G401 (cell line): ENCODE measurements at places on chromosomes 16 and 17. TPM values are rescaled to one million over a fixed set of nuclear protein-coding genes. Genes with fewer than 3 reads are reported as not detected.

Gene ARL6IP1
- 64.1 and 119 TPM in 2 replicates for total RNA-seq

Gene RND2
- 10.4 and 10.9 TPM in 2 replicates for total RNA-seq

Gene KRT32
- total RNA-seq = not detected in 2 replicates

Gene CES3
- total RNA-seq = 3.8 and 4.9 TPM in 2 replicates

- no peak for DNase-seq
These were observed 34.3 kb downstream of the NLRC5 start for GRCh38 chr16:57023541-57024249.

DNA sequence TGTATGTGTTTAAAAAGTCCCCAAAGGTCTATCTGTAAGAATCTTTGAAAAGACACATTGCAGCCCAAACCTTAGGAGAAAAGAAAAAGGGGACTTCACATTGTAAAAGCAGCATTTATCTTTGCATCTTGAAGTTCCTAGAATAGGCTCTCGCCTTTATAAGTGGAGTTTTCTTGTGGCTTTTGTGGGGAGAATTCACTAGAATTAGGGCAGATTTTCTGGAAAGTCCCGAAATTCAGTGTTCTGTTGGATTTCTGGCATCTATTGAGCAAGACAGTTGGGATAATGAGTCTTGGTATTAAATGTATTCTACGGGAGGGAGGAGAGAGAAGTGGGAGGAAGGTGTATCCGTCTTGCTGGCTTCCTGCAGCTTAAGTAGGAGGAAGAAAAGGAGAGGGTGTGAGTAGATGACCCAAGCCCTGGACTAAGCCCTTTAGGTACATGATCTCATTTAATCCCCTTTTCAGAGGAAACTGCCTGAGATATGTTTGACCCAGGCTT, 62.6 kb downstream of the PRKCA start:
- no peak for DNase-seq

DNA sequence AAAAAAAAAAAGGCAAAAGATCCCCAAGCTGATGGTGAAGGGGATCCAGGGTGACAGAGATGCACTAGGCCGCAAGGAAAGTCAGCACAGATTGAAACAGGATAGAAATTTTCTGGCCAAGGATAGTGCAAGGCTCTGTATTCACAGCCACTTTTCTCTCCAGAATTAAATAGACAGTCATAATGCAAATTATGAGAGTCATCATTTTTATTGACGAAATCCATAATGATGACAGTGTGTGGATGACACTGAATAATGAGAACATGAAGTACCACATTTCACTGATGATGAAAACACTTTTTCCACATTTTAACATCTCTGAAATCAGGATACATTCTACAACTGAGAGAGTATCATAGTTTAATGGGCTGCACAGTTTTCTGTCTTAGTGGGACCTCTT, 72.5 kb downstream of the CDYL2 start:
- DNase-seq = no peak

GRCh38 chr16:88640498-88641247, 2.3 kb downstream of the IL17C start:
- no peak for DNase-seq

DNA sequence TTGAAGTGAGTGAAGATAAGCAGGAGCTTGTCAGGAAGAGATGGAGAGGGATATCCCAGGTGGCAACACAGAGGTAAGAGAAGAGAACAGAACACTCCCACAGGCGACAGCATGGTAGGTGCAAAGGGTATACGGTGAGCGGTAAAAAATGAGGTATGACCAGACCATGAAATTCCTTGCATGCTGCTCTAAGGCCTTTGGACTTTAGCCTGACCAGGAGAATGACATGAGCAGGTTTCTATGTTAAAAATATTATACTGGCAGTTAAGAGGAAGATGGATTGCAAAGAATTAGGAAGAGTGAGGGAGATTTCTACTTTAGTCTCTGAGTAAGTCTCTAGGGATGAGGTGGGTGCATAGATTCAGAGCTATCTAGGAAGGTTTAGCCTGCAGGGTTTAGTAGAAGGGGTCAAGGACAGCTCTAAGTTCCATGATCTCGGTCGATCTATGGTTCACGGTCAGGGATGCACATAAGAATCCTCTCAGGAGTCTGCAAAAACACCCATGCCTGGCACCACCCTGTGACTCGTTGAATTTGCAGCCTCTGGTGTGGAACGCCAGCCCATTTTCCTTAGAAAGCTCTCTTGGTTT, 65.7 kb downstream of the HLF start:
- DNase-seq = no peak

DNA sequence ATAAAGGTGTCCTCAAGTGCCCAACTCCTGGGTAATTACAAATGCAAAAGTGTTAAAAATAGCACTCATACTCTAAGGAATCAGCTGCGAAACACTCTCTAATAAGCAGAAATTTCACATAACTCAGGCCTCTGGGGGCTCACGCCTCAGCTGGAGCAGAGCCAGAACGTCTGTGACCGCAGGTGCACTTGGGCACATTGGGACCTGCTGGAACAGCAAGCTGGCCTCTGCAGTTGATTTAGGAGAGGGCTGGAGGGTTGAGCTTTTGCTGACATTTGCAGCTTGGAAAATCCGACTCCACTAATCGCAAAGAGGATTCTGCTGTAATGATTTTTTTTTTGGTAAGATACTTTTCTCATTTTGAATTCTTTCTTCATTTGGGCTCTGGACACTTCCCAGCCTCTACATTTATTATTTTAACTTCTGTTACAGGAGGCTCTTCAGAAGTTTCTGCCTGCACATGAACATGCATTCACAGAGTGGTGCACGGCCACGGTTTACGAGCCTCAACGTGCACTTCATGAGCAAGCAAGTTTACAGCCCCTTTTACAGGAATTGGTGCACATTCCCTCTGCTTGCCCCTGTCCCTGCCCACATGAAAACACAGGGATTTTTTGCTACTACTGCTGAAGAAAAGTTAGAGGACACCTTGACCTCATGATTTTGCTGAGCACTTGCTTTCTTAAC, 4.1 kb upstream of the SNTB2 start:
- DNase-seq = no peak

- no peak for DNase-seq
These were observed 7.4 kb downstream of the NTHL1 start for GRCh38 chr16:2040041-2040786.

- DNase-seq = no peak
These were observed 13.0 kb upstream of the DHRS11 start for GRCh38 chr17:36578671-36579070.

DNA sequence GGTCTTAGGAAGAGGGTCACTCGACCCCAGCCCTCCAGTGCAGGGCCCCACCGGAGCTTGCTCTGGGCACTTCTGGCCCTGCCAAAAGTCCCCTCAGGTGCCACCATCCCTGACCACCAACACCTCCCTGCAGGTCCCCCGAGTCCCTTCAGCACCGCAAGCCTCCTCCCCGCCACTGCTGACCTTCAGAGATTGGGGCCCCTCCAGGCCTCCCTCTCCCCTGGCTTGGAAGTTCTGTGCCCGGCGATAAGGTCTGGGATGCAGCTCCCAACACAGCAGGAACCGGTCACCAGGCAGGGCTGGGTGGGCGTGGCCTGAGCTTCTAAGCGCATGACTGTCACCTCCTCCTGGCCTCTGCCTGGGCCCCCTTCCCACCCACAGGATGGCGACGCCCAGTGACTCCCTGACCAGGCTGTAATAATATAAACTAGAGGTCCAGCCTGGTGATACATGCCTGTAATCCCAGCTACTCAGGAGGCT, 11.2 kb downstream of the PIEZO1 start:
- no peak for DNase-seq

- DNase-seq = no peak
These were observed 24.1 kb upstream of the KCNJ16 start for GRCh38 chr17:70050931-70051330.
